MV-4-11 (cell line): ENCODE measurements at places on chromosomes 12 and 14.

GRCh38 chr12:50024805-50025186 lies 498 bp downstream of the RACGAP1 start:
- no peak for DNase-seq

DNA sequence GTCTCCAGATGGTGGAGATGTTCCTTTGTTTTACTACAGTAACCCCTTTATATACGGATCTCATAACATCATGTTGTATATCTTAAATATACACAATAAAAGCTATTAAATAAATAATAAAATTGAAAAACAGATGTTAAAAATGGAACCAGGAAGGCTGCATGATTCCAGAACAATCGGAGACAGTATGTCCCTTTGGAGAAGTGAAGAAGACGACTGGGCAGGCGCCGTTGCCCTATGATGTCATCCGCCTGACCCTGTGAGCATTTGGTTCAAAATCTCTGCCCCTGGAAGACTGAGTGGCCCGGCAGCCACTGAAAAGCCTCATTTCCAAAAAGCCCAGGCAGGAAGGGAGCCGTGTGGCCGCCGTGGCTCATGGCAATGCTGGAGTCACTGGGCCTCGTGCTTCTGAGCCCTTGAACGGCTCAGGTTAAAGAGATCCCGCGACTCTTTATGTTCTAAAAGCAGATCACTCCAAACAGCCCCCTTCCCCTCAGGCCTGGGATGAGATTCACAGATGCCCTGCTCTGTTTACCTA lies 30.8 kb downstream of the RIMBP2 start:
- DNase-seq: no peak

DNA sequence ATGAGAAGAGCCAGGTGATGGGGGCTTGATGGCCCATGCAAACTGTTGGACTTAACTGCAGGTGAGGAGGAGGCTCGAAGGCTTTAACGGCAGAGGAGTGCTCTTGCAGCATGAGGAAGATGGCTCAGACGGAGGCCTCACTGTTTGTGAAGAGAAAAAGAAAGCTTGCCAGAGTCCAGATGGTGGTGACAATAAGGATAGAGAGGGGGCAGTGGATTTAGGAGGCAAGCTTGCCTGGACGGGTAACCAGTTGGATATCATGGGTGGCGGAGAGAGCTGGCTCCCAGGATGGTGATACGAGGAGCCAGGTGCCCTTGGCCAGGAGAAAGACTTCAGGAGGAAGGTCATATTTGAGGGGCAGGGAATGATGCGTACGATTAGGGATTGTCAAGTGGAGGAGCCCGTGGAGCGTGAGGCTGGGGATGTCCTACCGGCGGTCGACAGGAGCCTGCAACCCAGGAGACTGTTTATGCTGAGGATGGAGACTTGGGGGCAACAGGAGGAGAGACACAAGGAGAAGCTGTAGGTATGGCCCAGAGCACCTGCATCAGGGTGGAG lies 71.8 kb downstream of the CACNA1C start:
- no peak for DNase-seq

- no peak for DNase-seq
Measured at GRCh38 chr12:133172491-133172890, 8.8 kb upstream of the ZNF268 start.

GRCh38 chr12:109504068-109504467 lies 26.6 kb downstream of the UBE3B start:
- DNase-seq: no peak

DNA sequence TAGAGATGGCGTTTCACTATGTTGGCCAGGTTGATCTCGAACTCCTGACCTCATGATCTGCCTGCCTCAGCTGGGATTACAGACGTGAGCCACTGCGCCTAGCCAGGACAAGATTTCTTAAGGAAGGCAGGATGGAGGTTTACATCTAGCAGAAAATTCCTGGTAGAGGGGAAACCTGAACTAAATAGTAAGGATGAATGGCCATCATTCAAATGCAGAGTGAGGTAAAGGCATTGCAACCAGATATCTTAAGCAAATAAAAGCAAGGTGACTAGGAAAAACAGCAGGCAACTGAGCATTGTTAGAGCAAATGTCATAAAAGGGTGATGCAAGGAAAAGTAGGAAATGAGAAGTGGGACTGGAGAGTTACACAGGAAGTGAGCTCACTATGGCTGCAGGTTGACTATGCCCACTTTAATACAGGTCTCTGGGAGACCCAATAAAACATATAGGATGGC lies 133.0 kb downstream of the SOX5 start:
- no peak for DNase-seq

GRCh38 chr12:94397401-94397800 lies 62.3 kb downstream of the CEP83 start:
- no peak for DNase-seq

DNA sequence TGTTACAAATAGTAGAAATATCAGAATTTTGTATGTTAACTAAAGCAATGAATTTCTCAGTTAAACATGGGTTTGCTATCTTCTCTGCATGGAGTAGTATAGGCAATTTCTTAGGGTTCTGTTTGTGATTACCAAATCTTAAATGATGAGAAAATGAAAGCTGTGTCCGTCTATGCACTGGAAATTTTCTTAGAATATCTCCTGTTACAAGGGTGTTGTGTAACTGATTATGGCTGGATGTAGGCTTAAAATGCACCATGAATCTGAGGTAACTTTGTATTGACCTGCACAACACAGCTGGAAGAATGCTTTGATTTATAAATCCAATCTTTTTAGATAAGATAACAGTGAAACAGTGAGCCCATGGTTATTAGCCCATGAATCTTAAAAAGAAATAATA lies 17.8 kb downstream of the TRIP11 start:
- no peak for DNase-seq

GRCh38 chr12:127570793-127571360 lies 696.1 kb upstream of the TMEM132C start:
- no peak for DNase-seq

- no peak for DNase-seq
Measured at GRCh38 chr12:15928346-15928745, 17.2 kb downstream of the DERA start.

DNA sequence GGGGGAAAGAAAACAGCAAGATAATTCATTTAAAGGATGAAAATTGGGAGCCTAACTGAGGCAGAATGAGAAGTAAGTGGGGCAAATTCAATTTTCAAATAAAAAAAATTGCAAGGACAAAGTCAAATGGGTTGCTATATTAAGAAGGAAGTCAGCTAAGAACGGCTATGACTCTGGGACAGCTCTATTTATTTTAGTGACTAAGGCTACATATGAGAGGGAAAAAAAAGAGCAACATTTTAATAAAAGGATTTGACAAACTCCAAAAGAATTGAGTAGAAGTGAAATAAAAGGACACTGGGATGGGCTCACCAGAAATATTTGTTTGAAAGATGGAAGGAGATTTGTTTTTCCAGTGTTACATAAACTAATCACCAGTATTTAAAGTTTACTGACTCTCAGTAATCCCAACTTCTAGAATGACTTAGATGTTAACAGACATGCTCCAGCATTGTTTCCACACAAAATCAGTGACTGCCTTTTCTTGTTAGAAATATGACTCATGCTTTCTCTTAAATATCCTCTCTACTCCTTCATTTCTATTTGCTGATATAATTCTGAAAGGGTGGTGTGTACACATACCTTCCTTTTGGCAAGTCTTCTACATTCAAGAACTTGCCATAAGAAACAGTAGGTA lies 198.5 kb downstream of the SLC25A21 start:
- DNase-seq: no peak

GRCh38 chr12:83404521-83404920 lies 717.8 kb downstream of the TMTC2 start:
- DNase-seq: no peak
